ENCODE measurements at places on chromosomes 11 and 22.
A peak's percentile ranks its signal among the peaks of the same experiment; 100 is the strongest.

DNA sequence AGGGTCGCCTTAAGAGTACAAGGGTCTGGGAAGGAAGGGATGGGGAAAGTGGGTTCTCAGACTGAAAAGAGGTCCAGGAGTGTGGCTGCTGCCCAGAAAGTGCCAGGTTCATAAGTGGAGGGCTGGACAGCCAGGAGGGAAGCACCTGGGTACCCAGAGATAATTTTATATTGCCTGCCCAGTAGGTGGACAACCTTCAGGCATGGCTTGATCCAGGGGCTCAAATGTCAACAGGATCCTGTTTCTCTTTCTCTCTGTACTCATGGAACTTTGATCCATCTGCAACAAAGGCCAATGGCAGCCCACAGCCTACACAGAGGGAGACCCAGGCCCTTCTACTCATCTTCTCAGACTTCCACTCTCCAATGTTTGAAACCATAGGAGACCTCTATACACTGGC, 80.5 kb upstream of the GRK3 start:
- DNase-seq: no peak

DNA sequence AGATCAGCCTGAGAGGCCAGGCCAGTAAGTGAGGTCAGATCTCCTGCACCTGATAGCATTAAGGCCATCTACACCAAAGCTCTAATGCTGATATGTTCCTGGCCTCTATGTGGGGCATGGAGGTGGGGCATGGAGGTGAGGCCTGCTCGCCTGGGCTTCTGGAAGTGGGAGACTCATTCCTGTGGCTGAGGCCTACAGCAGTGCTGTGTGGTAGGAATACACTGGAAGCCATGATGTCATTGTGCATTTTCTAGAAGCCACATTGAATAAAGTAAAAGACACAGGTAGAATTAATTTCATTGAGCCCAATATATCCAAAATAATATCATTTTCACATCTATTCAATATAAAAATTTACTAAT, 2.7 kb downstream of the PNPLA3 start:
- no peak for DNase-seq

- DNase-seq: peak; percentile 41
Observed at GRCh38 chr11:116691771-116692177, 81.0 kb downstream of the BUD13 start.

- peak; percentile 54 for DNase-seq
Observed at GRCh38 chr22:50306753-50307749, at the start of gene PLXNB2. Gene PLXNB2, minus strand, starts transcription at chr22:50307646. Its CDS starts 17,062 bp downstream, at chr22:50290584.

DNA sequence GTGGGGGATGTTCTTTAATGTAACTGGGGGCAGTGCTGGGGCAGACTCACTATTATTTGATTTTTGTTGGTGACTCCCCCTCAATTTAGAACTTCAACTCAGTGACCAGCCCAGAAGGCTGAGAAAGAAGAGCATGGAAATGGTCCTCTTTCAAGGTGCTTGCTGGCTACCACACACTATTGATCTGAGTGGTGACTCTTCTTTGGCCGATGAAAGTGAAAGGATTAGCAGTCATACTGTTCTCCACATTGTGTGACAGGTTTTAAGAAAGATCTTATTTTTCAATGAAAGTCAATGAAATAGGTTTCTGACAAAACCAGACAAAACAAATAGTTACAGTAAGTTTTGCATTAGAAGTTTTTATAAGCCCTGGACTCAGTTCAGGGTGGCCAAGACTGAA, 29.9 kb downstream of the NLRP14 start:
- no peak for DNase-seq

GRCh38 chr22:45090497-45090910, 73.2 kb upstream of the NUP50 start:
- no peak for DNase-seq

GRCh38 chr22:50310949-50311444, 3.6 kb upstream of the PLXNB2 start:
- DNase-seq: no peak

- DNase-seq: no peak
Observed at GRCh38 chr11:71499546-71499945, 27.5 kb upstream of the KRTAP5-7 start.

GRCh38 chr22:36244522-36245391, 5.4 kb upstream of the APOL2 start:
- DNase-seq: no peak

- no peak for DNase-seq
Observed at GRCh38 chr22:19708321-19709011, 5.8 kb upstream of the SEPTIN5 start.

GRCh38 chr11:110773442-110773841, 61.2 kb upstream of the ARHGAP20 start:
- no peak for DNase-seq

All from hematopoietic multipotent progenitor cell treated with erythropoietin and hydrocortisone succinate and interleukin-3 and kit ligand, for 17 days (in vitro differentiated cells).